ENCODE measurements at places on chromosomes 7 and 10.

DNA sequence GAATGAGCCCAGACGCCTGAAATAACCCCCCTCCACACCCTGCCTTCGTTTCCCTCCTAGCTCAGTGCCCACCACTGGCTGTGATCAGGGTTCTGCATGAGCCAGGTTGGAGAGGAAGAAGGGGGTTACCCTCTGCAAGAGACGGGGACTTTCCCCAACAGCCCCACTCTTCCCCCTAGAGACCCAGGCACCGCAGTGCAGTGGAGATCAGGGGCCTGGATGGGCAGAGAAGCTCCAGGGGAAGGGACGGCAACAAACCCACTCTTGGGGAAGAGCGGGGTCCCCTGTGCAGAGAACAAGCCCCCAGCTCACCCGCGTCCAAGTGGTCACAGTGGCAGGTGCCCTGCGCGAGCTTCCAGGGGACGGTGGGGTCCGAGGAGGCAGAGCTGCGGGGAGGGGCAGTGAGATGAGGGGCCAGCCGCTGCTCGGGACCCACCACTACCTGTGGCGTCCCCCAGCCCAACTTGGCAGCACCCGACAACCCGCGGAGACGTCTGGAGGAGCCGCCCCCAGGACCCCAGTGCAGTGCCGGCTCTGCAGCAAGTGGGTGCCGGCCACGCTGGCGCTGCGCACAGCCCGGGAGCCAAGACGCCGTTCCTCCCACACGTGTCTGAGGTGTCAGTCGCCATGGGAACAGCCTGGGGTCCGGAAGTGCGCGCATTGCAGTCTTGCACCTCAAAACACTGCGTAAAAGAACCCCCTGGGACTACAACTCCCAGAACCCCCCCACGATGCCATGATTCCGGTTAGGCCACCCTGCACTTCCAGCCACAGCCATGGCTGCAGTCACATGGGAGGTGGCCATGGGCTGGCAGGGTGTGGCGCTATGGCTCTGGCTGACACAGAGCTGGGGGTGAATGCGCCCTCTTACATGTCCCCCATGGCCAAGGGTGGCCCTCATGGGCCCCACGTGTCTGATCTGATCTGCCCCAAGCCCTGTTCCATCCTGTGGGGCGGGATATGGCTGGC lies 45.8 kb upstream of the WIPI2 start:
- no peak for DNase-seq

GRCh38 chr7:142030294-142030693 lies 34.6 kb downstream of the MGAM start:
- no peak for DNase-seq

GRCh38 chr7:10913457-10913856 lies 60.2 kb upstream of the PHF14 start:
- DNase-seq: no peak

GRCh38 chr7:8211725-8212096 lies 50.3 kb downstream of the ICA1 start:
- DNase-seq: no peak

DNA sequence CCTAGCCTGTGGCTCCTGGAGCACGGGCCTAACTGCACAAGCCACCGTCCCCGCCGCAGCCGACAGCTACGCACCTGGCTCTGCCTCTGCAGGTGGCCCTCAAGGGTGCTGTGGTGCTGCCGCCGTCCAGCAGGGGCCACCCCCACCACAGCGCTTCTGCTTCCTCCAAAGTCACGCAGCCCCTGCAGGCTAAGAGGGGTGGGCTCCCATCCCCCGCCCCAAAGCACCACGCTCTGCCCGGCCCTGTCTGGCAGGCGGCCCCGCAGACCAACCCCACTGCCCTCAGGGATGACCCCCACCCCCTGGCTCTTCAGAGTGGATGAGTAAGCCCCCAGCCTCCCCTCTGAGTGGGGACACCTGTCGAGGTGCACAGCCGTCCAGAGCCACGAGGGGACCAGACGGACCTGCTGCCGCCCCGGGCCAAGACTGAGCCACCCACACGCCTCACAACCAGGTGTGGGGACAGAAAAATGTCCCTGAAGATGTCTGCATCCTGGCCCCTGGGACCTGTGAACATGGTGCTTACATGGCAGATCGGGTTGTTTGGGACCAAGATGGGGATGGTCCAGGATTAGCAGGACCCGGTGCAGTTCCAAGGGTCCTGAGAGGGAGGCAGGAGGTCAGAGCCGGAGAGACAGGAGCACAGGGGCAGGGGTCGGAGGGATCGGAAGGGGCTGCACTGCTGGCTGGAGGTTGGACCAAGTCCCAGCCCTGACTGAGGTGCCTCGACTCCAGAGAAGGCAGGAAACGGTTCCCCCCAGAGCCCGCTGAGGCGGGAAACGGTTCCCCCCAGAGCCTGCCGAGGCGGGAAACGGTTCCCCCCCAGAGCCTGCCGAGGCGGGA lies 9.0 kb upstream of the ADAP1 start:
- no peak for DNase-seq

DNA sequence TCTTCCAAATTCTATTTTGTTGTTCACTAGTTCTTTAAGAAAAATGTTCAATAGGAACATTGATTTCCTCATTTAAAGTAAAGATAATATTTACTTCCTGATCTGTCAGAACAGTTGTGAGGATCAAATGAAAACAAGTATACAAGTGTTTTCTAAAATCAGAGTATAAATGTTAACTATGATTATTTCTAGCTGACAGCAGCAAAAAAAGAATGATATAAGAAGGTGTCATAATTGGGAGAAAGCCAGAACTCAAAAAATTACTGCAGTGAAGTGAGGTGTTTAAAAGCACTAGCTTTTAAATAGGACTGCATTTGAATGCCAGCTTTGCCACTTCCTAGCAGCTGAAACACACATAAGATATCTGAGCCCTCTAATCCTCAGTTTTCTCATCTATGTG lies 283.3 kb downstream of the RNLS start:
- no peak for DNase-seq

Measured in NCI-H187 treated with DMSO at 0.1 percent for 48 hours (cell line).